ENCODE measurements at places on chromosomes 13 and 19.

DNA sequence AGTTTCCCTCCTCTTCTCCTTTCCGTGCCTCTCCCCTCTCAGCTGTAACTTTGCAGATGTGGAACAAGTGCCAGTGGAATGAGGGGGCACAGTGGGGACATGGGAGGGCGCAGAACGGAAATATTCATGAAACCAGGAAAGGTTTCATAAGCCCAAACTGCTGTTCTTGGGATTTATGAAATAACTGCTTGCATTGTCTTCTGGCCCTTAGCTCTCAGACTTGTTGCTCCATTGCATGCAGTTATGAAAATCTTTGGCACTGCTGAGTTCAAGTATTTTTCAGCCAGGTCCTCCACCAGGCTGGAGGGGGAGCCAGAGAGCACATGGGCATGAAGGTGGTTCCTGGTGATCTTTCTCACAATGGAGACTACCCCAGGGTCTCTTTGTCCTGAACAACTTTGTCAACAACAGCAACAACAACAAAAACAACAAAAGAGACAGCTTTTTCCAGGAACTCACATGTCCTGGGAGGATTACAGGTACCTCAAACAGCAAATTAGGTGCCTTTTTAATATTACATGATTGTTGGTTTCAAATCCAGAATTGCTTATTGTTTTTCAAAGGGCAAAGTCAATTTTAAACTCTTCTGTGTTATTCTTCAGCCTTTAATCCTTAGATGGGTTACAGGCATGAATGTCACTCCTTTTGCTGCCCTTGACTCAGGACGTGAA lies 1.5 kb downstream of the RGCC start:
- no peak for DNase-seq

DNA sequence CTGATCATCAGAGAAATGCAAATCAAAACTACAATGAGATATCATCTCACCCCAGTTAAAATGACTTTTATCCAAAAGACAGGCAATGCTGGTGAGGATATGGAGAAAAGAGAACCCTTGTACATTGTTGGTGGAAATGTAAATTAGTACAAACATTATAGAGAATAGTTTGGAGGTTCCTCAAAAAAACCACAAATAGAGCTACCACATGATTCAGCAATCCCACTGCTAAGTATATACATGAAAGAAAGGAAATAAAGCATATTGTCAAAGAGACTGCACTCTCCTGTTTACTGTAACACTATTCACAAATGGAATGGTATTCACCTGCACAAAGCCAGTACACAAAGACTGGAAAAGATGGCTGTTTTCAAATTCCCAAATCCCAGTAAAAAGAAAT lies 1233.7 kb downstream of the PCDH17 start:
- no peak for DNase-seq

DNA sequence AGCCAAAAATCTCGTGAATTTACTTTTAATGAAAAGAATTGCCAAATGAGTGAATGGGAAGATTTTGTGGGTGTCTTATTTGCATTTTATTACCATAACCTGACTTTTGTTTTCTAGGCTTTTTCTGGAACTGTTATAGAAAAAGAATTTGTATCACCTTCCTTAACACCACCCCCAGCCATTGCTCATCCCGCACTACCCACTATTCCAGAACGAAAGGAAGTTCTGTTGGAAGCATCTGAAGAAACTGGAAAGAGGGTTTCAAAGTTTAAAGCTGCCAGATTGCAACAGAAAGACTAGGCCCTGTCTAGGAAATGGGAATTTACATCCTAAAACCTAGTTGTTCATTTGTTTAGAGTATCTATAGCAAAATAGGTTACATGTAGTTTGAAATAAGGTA lies 72.7 kb downstream of the URI1 start:
- DNase-seq = no peak

- DNase-seq = no peak
These were observed 23.5 kb downstream of the ZNF180 start for GRCh38 chr19:44476559-44477408.

DNA sequence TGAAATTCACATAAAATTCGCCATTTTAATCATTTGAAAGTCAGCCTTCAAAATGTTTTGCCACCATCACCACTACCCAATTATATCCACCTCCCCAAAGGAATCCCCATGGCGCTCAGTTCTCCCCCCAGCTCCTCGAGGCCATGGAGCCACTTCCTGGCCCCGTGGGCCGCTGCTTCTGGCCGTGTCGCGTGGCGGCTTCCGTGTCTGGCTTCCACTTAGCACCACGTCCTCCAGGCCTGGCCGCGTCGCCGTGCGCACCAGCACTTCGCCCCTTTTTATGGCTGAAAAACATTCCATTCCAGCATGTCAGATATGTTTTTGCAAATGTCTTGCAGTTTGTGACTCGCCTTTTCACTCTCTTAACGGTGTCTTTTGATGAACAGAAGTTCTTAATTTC lies 46.7 kb upstream of the DCUN1D2 start:
- no peak for DNase-seq

GRCh38 chr13:59452189-59452890 lies 711.4 kb downstream of the DIAPH3 start:
- no peak for DNase-seq

DNA sequence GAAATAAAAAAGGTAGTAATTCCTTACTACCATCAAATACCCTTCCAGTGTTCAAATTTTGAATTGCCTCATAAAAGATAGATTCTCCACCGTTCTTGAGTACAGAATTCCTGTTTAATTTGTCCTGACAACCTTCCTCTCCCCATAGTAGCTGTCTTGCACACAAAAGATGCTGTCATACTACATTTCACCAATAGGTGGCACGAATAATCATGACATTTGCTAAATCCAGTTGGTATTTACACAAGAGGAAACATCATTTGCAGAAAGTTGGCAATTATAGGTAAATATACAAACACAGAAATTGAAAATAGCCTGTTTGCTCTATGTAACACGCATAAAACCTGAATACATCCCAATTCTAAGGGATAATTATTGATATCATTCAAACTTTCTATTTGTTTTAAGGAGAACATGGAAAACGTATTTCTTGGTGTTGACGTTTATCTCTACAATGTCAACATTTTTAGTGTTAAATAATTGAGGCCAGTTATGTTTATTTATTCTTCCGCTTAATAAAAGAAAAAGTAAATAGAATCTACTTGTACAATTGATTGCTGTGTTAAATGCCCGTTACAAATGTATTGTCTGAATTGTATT lies 58.3 kb upstream of the CLDN10 start:
- DNase-seq = peak; percentile 49

GRCh38 chr19:46546194-46546896 lies 50.7 kb upstream of the PNMA8B start:
- DNase-seq = peak; percentile 62

DNA sequence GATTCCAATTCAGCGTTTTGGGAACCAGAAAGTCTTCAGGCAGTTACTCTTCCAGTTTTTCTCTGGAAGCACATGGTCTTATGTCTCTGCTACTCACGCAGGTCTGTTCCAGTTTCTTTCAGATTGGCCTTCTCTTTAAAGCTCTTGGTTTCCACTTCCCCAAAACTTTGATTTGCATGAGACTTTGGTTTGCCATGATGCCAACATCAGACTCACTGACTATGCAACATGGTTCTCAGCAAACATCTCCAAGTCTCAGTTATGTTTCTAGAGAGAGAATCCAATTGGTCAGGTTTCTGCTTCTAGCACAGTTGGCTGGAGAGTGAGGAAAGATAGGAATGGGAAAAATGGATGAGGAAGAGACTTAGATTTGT lies 3.1 kb downstream of the AKAP11 start:
- DNase-seq = no peak

- peak; percentile 74 for DNase-seq
These were observed 117.7 kb upstream of the KLF12 start for GRCh38 chr13:74251778-74252519.

DNA sequence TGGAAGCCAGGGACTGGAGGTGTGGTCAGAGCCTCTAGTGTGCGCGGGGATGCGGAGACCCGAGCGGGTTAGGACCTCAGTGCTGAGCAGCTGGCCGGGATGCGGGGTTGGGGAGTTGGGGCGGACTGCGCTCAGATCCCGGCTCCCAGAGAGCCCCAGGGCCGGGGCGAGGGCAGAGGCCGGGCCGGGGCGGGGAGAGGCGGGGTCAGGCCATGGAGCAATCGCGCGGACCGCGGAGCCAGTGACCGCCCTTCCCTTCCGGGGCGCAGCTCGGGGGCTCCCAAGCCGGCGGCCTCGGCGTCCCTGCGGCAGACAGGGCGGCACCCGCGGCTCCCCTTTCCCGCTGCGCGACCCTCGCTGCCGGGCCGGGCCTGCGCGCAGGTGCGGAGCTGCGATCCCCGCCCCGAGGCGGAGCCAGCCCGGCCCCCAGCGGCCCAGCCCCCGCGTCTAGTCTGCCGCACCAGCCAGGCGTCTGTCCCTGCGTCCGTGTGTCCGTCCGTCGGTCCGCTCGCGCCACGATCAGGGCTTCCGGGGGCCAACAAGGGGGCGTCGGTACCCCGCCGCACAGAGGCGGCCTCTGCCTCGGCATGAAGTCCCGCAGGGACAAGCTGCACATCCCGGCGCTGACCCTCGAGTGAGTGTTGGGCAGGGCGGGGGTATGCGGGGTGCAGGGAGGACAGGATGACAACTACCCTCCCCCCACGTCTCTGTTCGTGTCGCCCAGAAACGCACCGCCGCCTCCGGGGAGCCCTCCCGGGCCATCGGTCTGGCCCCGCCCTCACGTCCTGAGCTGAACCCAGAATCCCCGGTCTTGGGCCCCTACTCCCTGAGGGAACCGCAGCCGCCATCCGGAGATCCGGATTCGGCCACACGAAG lies 12.4 kb downstream of the MAST3 start:
- DNase-seq = no peak

- no peak for DNase-seq
These were observed 5.7 kb upstream of the ATF5 start for GRCh38 chr19:49923055-49924003.

- no peak for DNase-seq
These were observed 650.8 kb upstream of the MIR17HG start for GRCh38 chr13:90696656-90697055.

Data from foreskin fibroblast (primary cell).